ENCODE measurements at places on chromosomes 6 and 20.
A peak's percentile ranks its signal among the peaks of the same experiment; 100 is the strongest.

- DNase-seq: no peak
Measured at GRCh38 chr20:8002056-8002455, 17.5 kb downstream of the TMX4 start.

- peak; percentile 34 for DNase-seq
Measured at GRCh38 chr6:16409531-16410441, 171.4 kb downstream of the GMPR start.

DNA sequence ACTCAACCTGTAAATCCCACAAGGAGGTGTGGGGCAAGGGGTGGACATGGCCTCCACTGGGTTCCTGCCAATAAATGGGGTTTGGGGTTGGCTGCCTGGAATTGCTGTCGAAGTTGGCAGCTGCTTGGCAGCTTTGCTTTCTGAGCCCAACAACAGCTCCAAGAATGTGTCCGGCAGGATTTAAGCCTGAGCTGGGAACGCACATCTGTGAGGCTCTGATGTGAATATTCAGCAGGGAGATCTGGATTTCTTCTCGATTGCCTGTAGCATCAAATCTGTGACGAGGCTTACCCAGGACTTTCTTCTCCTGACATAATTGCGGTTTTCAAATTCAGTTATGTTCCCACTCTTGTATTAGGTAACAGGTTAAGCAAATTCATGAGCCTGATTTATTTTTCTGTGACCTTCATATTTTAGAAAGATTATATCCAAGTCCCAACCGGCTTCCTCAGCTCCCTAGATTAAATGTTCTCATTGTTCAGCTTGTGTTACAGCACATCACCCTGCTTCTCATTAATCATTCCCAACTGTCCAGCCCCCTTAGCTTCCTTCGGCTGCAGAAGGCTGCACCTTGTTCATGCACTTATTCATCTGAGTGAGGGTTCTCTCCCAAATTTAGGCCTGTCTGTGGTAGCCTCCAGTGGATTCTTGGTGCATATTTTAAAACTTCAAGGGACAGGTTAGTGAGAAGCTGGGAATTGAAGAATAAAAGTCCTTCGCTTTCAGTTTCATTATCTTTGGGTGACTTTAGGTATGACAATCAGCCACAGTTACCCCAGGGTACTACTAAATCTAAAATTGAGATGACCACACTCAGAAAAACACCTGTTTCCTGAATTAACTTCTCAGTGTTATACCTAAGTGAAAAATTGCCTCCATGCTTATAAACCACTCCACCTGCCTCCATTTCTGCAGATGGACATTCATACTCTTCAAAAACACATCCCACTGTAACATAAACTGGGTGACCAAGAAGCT lies 310.0 kb downstream of the ESR1 start:
- no peak for DNase-seq

DNA sequence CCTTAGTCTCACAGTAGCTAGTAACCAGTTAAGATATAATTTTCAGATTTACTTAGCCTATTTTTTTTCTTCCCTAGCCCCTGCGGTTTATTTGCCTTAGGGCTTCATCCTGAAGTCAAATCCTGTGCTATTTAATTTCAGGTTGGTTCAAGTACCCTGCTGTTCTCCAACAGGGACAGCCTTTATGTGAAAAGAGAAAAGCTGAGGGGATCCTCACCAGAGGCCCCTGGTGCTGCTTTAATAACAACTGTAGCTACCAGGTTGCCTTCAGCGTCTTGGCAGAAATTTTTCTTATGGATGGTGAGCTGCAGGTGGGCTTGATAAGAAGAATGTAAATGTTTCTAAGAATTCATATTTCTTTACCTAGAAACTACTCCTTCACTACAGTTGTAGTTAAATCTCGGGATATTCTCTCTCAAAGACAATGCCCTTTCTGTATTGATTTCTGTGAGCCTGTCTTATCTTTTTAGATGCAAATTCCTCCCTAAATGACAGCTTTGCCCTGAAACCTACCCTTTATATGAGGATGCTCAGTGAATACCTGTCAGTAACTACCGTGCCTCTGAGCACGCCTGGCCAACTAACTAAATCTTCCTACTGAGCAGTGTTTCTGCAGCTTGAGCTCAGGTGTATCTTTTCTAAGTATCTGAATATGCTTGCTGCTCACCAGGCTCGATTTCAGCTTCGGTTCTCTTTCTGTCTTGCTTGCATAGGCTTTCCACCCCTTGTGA lies 320.5 kb downstream of the MMUT start:
- no peak for DNase-seq

- DNase-seq: no peak
Measured at GRCh38 chr20:17622086-17622850, 52.4 kb downstream of the DSTN start.

GRCh38 chr6:55822815-55823214 lies 52.6 kb downstream of the BMP5 start:
- no peak for DNase-seq

- no peak for DNase-seq
Measured at GRCh38 chr20:25533920-25534700, 51.2 kb downstream of the NINL start.

- no peak for DNase-seq
Measured at GRCh38 chr6:116531675-116532570, 13.6 kb downstream of the TRAPPC3L start.

GRCh38 chr20:45100563-45101245 lies at the start of gene KCNS1:
Gene KCNS1, minus strand, starts transcription at chr20:45101127. Its CDS starts 1,891 bp downstream, at chr20:45099236.
- no peak for DNase-seq

Measured in H54 (cell line).